Astrocyte of the spinal cord (primary cell): ENCODE measurements at places on chromosomes 7 and 10.

DNA sequence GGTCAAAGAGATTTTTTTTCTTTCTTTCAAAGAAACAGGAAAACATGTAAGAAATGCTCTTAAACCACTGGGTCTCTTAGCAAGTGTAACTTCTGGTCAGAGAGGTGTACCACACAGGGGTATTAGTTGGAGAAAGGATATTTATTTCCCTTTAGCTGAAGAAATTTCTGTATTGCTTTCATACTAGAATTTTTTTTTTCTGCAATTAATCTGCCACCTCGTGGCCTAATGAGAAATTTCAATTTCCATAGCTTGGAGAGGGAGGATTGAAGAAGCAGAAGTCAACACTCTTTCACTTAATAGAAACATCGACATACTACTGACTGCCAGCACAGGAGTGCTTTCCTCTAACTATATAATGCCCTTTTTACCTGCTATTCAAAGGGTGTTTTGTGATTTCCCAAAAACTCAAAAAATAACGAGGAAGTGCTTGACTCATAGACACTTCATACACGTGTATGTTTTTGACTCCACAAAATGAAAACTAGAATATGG is 177.6 kb upstream of the NAMPT start:
- DNase-seq, result peak; percentile 72

GRCh38 chr7:121436688-121437087 is 40.6 kb upstream of the FAM3C start:
- DNase-seq, result no peak

GRCh38 chr10:48632166-48632565 is 27.3 kb upstream of the ARHGAP22 start:
- no peak for DNase-seq

- DNase-seq, result no peak
These were observed 42.1 kb upstream of the NUB1 start for GRCh38 chr7:151299530-151299929.

- peak; percentile 78 for DNase-seq
These were observed 207.2 kb upstream of the SVIL start for GRCh38 chr10:29841724-29842649.

GRCh38 chr7:81714306-81714705 is 55.5 kb downstream of the HGF start:
- no peak for DNase-seq

GRCh38 chr7:76008156-76008687 is 13.8 kb upstream of the TMEM120A start:
- DNase-seq, result no peak

- no peak for DNase-seq
These were observed 17.3 kb downstream of the DCLRE1C start for GRCh38 chr10:14936584-14936983.

GRCh38 chr7:98571986-98572385 is 45.1 kb upstream of the NPTX2 start:
- no peak for DNase-seq

GRCh38 chr7:27141923-27142579 is 1.4 kb downstream of the HOXA5 start:
- DNase-seq, result no peak

- no peak for DNase-seq
These were observed 331.5 kb downstream of the CXCL12 start for GRCh38 chr10:44053391-44053790.

DNA sequence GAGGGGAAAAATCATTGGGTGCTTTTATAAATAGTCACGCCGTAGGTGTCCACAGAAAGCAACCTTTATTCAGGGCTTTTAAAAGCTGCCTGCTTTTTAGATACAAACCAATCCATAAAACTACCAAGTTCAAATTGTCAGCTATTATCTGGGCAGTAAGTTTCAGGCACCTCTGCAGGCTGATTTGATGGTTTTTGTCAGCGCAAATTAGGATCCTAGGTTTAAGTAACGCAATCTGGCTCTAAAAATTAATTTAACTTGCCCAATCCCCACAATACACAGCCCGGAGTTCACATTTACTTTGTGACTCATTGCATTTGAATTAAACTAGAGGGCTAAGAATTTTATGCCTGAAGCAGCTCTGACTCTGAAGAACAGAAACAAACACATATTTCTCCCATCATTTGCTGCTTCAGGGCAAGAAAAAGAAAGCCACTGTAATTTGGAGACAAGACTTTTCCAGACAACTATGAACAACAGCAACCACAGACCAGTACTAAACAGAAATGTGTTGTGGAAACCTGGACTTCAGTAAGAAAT is 43.3 kb downstream of the NRP1 start:
- DNase-seq, result peak; percentile 91

GRCh38 chr10:49138361-49138891 is 4.6 kb upstream of the FAM170B start:
- DNase-seq, result peak; percentile 82

DNA sequence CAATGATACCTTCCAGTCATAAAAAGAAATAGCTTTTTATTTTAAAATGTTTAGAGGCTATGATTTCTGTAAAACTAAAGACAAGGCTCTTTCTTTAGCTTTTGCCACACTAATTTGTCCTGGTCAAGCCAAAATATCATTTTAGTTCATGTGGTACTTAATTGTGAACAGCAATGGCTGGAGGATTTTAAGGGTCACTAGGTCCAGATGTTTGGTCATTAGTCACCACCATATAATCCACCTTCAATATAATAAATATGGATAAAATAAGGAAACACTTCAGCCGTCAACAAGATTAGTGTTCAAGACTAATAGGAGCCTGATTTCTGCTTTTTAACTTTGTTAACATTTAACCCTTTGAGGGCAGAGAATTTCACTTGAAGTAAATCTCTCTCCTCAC is 50.0 kb upstream of the HGF start:
- DNase-seq, result no peak

GRCh38 chr7:47149971-47150370 is 431.9 kb downstream of the TNS3 start:
- DNase-seq, result no peak

DNA sequence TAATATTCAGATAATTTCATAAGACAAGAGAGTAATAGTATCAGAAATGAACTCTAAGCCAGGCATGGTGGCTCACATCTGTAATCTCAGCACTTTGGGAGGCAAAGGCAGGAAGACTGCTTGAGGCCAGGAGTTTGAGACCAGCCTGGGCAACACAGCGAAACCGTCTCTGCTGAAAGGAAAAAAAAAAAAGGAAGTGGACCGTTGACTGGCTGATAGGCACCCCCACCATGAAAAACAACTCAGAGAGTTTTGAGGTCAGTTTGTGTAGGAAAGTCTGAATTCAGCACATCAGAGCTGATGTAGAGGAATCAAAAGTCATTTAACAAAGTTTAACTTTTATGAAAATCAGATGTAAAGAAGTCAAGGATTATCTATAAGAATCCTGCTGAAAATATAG is 63.2 kb upstream of the AMPH start:
- no peak for DNase-seq

DNA sequence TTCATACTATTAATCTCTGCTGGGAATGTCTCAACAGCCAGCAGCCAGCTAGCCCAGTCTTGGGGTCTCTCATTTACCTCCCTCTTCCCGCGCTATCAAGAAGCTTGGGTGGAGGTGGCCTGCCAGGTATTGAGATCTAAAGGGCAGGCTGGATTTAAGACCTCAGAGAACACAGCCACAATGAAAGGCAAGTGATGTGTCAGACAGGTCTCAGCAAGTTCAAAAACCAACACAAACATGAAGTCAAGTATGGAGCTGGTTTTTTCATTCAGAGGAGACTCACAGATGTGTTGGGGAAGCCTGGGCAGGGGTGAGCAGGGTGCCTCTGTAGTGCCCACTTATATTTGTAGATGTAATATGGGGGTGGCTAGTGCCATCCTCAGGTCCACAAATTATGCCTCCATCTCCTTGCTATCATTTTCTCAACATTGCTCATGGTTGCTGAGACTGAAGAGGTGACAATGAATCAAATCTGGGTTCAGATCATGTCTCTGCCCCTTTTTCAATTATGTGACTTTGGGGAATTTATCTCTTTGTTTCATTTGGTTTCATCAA is 27.7 kb upstream of the CROT start:
- DNase-seq, result no peak

- no peak for DNase-seq
These were observed 137.1 kb upstream of the UNC5B start for GRCh38 chr10:71075086-71075758.

DNA sequence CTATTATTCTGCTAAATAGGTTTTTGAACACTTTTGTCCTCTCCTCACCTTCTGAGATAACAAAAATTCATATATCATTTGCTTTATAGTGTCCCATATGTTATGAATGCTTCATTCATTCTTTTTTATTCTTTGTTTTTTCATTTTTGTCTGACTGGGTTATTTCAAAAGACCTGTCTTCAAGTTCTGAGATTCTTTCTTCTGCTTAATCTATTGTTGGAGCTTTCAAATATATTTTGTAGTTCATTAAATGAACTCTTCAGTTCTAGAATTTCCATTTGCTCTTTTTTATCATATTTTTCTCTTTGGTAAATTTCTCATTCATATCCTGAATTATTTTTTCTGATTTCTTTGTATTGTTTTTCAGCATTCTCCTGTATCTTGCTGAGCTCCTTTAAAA is 53.1 kb upstream of the SCIN start:
- DNase-seq, result no peak

GRCh38 chr10:119541459-119542356 is 811 bp downstream of the RGS10 start:
- DNase-seq, result peak; percentile 16

- DNase-seq, result no peak
These were observed 85.7 kb upstream of the NMT2 start for GRCh38 chr10:15253951-15254807.

- no peak for DNase-seq
These were observed 29.3 kb upstream of the CROT start for GRCh38 chr7:87316097-87316700.

- DNase-seq, result no peak
These were observed 137.0 kb downstream of the CCDC7 start for GRCh38 chr10:32582946-32583345.

GRCh38 chr7:142795339-142795863 is 24.6 kb downstream of the PRSS2 start:
- DNase-seq, result no peak

GRCh38 chr7:27963056-27963455 is 217.5 kb downstream of the JAZF1 start:
- DNase-seq, result no peak

GRCh38 chr7:15845868-15846267 is 159.4 kb upstream of the MEOX2 start:
- DNase-seq, result no peak

DNA sequence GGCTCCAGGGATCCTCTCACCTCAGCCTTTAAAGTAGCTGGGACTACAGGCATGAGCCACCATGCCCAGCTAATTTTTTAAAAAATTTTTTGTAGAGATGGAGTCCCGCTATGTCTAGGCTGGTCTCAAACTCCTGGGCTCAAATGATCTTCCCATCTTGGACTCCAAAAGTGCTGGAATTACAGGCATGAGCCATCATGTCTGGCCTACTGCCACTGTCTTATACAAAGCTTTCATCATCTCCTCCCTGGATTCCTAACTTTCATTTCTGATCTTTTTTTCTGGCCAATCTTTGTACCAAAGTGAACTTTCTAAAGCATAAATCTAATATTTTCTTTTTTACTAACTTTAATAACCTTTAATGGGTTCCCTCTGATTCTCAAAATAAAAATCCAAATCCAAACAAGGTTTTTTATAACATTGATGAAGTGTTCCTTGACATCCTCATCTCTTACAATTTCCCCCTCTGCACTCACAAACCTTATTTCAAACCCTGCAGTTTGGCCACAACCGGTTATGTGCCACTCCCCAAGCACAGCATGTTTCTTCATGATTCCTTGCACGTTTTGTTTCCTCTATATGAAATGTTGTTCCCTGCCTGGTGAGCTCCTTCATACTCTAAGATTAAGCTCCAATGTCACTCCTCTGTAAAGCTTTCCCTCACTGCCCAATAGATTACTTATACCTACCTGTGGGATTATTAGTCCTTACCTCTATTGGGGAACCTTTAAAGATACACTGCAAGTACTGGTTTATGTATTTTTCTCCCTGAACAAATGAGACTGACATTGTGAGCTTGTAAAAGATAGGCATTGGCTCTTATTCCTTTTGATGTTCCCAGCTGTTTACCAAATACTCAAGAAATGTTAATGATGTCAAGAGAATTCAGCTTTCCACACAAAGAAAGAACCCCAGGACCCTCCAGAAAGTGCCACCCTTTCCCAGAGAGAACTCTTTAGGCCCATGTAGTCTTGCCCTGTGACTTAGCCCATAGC is 101.7 kb downstream of the HOXA1 start:
- DNase-seq, result peak; percentile 22

- no peak for DNase-seq
These were observed 368.9 kb downstream of the SORCS1 start for GRCh38 chr10:106795619-106796018.

DNA sequence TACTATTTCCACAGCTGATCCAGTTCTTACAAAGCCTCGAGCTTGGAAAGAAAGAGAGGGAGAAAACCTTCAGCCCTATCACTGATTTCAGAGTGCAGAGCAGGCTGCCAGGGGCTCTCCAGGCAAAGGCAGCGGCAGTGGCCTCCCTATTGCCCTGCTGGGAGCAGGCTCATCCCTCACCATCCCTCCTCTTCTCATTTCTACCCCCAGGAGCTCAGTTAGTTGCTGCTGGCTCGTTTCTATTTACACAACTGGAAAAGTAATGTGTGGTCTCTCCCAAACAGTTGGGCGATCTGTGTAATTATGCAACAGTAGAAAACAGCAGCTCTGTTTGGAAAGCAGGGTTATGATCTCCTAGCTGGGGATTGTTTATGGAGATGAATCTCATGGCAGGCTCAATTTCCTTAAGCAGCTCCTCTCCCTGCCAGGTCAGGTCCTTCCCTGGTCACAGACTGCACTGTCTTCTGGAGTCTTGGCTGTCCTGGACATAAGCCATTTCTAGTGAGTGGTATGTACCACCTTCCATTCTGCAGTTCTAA is 28.7 kb upstream of the TNS3 start:
- DNase-seq, result peak; percentile 83

GRCh38 chr7:24501009-24501408 is 72.2 kb upstream of the PALS2 start:
- DNase-seq, result no peak

DNA sequence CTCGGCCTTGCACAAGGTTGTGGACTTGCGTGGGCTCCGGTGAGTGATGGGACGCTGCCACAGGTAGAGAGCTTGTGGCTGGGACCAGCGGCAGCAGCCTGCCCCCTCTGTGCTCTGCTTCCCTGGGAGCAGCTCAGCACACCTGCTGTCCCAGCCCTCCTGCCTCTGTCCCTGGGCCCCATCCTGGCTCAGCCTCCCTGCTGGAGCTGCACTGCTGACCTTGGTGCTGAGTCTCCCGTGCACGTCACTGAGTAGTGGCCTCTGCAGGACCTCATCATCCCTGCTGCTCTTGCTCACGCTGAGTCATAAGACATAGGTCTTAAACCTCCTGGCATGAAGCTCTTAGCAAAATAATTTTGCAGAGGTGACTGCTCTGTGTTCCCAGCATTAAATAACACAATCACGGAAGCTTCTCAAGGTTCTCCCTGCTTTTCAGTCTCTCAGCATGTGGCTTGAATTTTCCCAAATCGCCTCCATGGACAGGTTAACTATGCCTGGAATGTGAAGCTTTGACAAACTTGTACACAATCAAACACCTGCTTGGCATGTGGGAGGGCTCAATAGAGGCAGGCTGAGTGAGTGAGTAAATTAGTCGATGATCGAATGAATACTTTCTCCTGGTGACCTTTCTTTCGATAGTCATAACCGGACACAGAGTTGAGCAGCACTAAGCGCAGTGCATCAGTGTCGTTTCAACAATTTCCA is 63.8 kb upstream of the NPS start:
- DNase-seq, result peak; percentile 57

GRCh38 chr7:149041350-149041749 is 13.0 kb upstream of the PDIA4 start:
- DNase-seq, result no peak
